ENCODE measurements at places on chromosomes 5 and 9. TPM values are rescaled to one million over a fixed set of nuclear protein-coding genes. Genes with fewer than 3 reads are reported as not detected.

Gene GEMIN5
- total RNA-seq: 44.8 TPM

Gene BRINP1
- total RNA-seq: not detected

Gene FCN2
- total RNA-seq: not detected

Gene PIP5K1B
- total RNA-seq: 1.9 TPM

Gene TMEM215
- total RNA-seq: not detected

GRCh38 chr9:92680166-92681119 lies 10.5 kb upstream of the IPPK start:
- no peak overlapping the region for H3K27ac ChIP-seq
- no peaks in the 10 kb centered on the region for H3K36me3 ChIP-seq
- H3K27me3 ChIP-seq: no peaks in the 10 kb centered on the region

- no peaks in the 10 kb centered on the region for H3K27me3 ChIP-seq
- no peak overlapping the region for H3K4me3 ChIP-seq
- peaks cover 3% of the 10 kb centered on the region for H3K4me1 ChIP-seq
- no peak for DNase-seq
Observed at GRCh38 chr5:5351288-5351979, 71.0 kb upstream of the ICE1 start.

DNA sequence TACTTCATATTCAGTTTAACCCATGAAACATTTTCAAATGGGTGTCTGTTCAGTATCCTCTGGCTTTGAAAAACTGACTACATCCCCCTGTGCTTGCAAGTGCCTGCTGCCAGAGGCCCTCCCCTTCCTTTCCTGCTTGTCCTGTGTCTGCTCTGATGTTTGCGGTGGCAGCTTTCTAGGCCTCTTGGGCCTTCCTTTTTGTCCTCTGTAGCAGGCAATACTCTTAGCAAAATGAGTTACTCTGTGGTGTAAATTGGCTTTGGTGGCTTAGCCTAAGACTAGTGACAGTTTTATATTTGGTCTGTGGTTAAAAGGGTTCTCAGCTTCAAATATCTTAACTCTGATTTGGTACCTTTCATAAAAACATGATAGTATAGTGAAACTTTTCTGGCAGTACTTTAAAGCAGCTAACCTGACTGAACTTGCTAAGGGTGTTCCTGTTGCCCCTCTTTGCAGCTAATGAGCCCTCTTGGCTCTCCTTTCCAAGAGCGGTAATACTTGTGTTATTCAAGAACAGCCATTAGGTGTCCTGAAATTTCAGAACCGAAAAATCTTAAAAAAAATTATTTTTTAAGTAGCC lies 76.6 kb downstream of the GOLM1 start:
- H3K27ac ChIP-seq: peak overlapping the region; percentile 47
- DNase-seq: peak; percentile 9
- H3K27me3 ChIP-seq: no peaks in the 10 kb centered on the region

DNA sequence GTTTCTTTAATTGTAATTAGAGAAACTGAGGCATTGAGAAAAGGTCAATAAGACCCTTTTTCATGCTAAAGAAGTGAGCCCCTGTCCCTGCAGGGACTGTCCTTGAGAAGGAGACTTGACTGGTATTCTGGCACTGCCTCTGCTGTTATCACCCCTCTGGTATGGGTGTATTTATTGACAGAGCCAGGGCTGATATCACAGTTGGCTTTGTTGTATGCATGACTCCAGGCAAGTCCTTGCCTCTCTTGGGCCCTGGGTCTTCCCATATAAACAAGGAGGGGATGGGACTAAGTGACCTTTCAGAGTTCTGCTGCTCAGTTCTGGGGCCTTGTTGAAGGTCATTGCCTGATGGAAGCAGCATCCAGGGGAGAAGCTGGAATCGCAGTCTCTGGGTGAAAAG lies 71.8 kb upstream of the PPARGC1B start:
- H3K4me1 ChIP-seq: no peaks in the 10 kb centered on the region
- peaks cover 6% of the 10 kb centered on the region for H3K27me3 ChIP-seq
- no peak overlapping the region for H3K4me3 ChIP-seq
- no peak overlapping the region for H3K27ac ChIP-seq

DNA sequence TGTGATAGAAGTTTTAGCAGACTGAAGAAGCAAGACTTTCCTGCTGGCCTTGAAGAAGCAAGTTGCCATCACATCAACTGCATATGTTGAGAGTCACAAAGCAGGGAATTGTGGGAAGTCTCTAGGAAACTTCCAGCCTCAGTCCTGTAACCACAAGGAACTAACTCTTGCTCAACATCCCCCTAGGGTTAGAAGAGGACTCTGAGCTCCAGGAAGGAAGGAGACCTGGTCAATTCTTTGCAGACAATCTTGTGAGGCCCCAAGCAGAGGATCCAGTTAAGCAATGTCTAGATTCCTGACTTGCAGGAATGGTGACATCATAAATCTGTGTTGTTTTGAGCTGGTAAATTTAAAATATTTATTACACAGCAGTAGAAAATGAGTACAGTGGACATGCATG lies 18.6 kb upstream of the ZNF366 start:
- no peak for DNase-seq
- H3K36me3 ChIP-seq: no peaks in the 10 kb centered on the region
- H3K4me3 ChIP-seq: no peak overlapping the region
- peaks cover 11% of the 10 kb centered on the region for H3K27me3 ChIP-seq

DNA sequence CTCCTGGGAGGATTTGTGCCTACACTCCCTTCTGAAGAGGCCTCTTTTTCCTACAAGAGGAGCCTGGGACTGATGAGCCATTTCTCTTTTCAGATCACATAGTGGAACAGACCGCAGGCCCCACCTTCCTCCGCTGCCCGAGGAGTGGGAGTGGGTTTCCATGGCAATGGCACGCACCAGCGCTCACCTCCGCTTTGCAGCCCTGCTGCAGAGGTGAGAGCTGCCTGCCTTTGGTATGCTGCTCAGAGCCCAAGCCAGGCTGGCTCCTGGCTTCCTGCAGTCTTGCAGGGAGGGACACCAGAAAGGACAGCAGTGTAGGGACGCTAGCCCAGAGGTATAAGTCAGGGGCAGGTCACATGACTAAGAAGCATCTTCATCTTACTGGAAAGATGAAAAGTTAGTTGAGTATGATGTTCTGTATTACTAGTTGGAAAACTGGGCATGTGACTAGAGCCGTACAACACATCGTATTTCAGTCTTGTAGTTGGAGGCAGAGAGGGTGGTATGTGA lies 12.4 kb downstream of the PTTG1 start:
- peak overlapping the region; percentile 50 for H3K27ac ChIP-seq
- peaks cover 3% of the 10 kb centered on the region for H3K36me3 ChIP-seq
- peaks cover 10% of the 10 kb centered on the region for H3K27me3 ChIP-seq
- no peak overlapping the region for H3K4me3 ChIP-seq
- no peak for DNase-seq

- H3K4me3 ChIP-seq: no peak overlapping the region
- H3K27ac ChIP-seq: no peak overlapping the region
- no peaks in the 10 kb centered on the region for H3K4me1 ChIP-seq
- H3K27me3 ChIP-seq: peaks cover 40% of the 10 kb centered on the region
- DNase-seq: no peak
Observed at GRCh38 chr9:35470894-35471293, 19.0 kb upstream of the RUSC2 start.

DNA sequence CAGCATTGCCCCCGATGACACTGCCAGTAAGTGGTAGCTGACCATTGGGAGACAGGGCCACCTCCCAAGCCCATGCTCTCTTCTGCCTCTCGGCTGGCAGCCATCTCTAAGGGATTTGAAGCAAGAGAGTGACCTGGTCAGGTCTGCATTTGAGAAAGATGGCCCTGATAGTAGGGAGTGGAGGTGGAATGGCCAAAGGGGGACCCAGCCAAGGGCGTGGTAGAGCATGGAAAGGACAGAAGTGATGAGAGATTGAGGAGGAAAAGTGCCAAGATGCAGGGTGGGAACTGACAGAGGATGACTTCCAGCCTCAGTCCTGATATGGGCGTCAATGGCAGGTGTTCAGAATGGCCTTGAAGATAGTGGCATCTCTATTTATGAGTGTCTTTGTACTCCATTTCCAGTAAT lies 9.0 kb downstream of the ABL1 start:
- H3K4me1 ChIP-seq: peaks cover 17% of the 10 kb centered on the region
- peaks cover 2% of the 10 kb centered on the region for H3K36me3 ChIP-seq
- no peak overlapping the region for H3K27ac ChIP-seq
- no peak overlapping the region for H3K4me3 ChIP-seq
- no peaks in the 10 kb centered on the region for H3K27me3 ChIP-seq
- no peak for DNase-seq

DNA sequence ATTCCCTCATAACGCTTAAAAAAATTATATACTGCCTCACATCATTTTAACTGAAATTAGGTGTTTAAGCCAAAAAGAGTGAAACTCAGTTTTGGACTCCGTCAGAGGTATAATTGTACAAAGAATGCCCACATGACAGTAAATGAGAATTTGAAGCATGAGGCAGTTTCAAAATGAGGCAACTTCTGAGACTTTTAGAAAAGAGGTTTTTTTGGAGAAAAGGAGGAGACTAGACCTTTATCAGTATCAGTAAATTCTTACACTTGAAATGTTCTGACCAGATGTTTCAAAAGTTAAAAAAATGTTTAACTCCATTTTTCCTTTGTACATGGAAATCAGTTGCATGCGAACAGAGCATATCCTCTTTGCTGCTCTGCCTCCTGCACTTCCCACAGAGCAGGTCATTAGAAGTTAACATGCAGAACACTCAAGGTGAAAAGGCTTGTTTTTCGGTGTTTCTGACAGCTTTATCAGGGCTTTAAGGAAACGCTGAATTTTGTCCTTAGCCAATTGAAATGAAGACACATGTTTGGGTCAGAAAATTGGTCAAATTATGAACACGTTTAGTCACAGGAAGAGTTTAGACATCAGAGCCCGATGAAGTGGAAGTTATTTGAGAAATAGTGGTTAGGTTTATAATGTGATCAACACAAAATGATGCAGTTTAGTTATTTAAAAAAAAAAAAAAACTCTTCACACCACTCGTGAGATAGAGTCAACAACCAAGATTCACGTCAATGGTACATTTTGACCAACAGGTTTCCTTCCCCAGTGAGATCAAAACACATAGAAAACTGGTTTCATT lies 59.5 kb downstream of the PIK3R1 start:
- peak overlapping the region; percentile 95 for H3K27ac ChIP-seq
- DNase-seq: no peak
- H3K4me3 ChIP-seq: peak overlapping the region; percentile 33
- peaks cover 65% of the 10 kb centered on the region for H3K4me1 ChIP-seq

GRCh38 chr5:180400416-180400815 lies 47.3 kb upstream of the GFPT2 start:
- H3K4me1 ChIP-seq: no peaks in the 10 kb centered on the region
- H3K36me3 ChIP-seq: no peaks in the 10 kb centered on the region
- H3K4me3 ChIP-seq: no peak overlapping the region

GRCh38 chr9:76323490-76323889 lies 70.7 kb downstream of the RFK start:
- H3K27ac ChIP-seq: no peak overlapping the region
- H3K4me1 ChIP-seq: no peaks in the 10 kb centered on the region
- H3K36me3 ChIP-seq: no peaks in the 10 kb centered on the region
- no peak for DNase-seq
- no peak overlapping the region for H3K4me3 ChIP-seq
- H3K27me3 ChIP-seq: peaks cover 6% of the 10 kb centered on the region

DNA sequence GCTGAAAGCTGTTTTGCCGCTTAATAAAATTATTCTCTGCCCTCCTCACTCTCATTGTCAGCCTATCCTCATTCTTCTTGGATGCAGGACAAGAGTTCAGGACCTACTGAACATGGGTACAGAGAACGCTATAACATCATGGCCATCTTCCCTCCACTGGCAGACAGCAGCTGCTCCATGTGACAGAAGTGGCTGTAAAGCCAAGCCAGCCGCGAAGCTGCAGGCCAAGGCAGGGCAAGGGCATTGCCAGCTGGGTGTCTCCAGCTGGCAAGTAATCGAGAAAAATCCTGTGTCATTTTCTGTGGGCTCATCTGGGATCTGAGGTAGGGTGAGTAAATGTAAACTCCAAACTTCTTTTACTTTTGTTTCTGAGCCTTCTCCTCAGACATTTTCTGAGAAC lies 84.8 kb downstream of the SLC25A46 start:
- no peak for DNase-seq
- no peak overlapping the region for H3K27ac ChIP-seq
- H3K4me3 ChIP-seq: no peak overlapping the region
- H3K36me3 ChIP-seq: no peaks in the 10 kb centered on the region
- H3K27me3 ChIP-seq: peaks cover 7% of the 10 kb centered on the region

- peaks cover 10% of the 10 kb centered on the region for H3K27me3 ChIP-seq
- peaks cover 5% of the 10 kb centered on the region for H3K36me3 ChIP-seq
- no peak for DNase-seq
- no peak overlapping the region for H3K27ac ChIP-seq
- H3K4me3 ChIP-seq: no peak overlapping the region
Observed at GRCh38 chr5:142478113-142478512, 153.3 kb upstream of the SPRY4 start.

DNA sequence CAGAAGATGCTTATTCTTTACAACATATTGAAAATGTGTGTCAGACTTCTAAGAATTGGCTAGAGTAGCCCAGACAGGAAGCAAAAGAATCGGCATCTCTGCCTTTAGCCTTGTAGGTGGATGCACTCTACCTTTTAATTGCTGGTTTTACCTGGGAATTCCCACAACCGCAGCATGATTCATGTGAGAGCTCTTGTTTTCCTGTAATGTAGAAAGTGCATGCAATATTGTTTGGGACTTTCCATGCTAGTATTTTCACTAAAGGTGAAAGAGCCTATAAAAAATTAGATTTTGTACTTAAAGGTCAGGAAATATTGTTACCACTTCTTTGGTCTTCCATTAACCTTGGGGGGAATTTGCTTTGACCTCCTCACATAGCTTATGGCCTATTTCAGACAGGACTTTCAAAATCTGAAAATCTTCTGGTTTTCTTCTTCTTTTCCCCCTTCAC lies 89.8 kb downstream of the NTRK2 start:
- H3K36me3 ChIP-seq: no peaks in the 10 kb centered on the region
- peak; percentile 3 for DNase-seq
- peaks cover 8% of the 10 kb centered on the region for H3K4me1 ChIP-seq
- no peak overlapping the region for H3K4me3 ChIP-seq
- H3K27me3 ChIP-seq: peaks cover 20% of the 10 kb centered on the region

DNA sequence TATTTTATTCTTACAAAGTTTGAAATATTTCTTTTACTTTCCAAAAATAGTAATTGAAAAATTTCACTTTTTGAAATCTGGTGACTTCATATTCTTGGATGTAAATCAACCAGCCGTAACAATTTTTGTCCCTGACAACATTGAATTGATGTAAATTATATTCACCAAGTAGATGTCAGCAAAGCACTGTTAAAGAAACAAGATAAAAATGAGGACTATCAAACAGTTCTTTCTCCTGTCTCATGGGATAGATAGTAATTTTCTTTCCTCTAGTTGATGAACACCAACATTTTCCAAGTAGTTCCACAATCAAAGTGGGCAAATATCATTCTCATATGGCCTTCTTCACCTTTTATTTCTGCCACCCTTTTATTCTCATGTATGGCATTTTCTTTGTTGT lies 1461.9 kb downstream of the MAT2B start:
- DNase-seq: no peak
- no peak overlapping the region for H3K27ac ChIP-seq
- no peak overlapping the region for H3K4me3 ChIP-seq

DNA sequence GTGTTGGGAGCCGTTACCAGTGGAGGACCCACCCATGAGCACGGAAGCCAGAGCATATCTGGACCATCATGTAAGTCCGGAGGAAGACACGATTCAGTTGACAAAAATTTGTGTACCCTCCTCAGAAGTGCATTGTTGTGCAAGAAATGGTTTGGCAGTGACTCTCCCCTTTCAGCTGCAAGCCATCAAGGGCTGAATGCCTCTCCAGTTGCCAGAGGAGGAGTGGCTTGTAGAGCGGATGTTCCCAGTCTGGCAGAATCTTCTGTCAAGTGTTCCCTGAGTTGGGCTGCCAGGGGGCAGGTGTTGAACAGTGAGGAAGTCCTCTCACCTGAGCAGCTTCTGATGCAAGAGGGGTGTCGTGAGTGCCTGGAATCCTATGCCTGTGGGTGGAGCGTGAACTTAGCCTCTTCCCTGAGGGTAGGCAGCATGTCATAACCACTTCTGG lies 27.6 kb upstream of the CDKN2AIPNL start:
- DNase-seq: no peak
- peaks cover 20% of the 10 kb centered on the region for H3K4me1 ChIP-seq
- H3K27me3 ChIP-seq: no peaks in the 10 kb centered on the region
- no peaks in the 10 kb centered on the region for H3K36me3 ChIP-seq
- no peak overlapping the region for H3K4me3 ChIP-seq
